ENCODE measurements at places on chromosomes 11 and 22. TPM values are rescaled to one million over a fixed set of nuclear protein-coding genes. Genes with fewer than 3 reads are reported as not detected.

HORMAD2 gene
- not detected for total RNA-seq

CCDC81 gene
- 0.28 TPM for total RNA-seq

CRYBB2 gene
- not detected for total RNA-seq

DENND5A gene
- total RNA-seq, result 30.5 TPM

SHANK3 gene
- total RNA-seq, result 6.1 TPM
